ENCODE measurements at places on chromosomes 16 and 17.
A peak's percentile ranks its signal among the peaks of the same experiment; 100 is the strongest.

GRCh38 chr17:29778956-29779811 lies 150.8 kb downstream of the SSH2 start:
- DNase-seq = peak; percentile 68

DNA sequence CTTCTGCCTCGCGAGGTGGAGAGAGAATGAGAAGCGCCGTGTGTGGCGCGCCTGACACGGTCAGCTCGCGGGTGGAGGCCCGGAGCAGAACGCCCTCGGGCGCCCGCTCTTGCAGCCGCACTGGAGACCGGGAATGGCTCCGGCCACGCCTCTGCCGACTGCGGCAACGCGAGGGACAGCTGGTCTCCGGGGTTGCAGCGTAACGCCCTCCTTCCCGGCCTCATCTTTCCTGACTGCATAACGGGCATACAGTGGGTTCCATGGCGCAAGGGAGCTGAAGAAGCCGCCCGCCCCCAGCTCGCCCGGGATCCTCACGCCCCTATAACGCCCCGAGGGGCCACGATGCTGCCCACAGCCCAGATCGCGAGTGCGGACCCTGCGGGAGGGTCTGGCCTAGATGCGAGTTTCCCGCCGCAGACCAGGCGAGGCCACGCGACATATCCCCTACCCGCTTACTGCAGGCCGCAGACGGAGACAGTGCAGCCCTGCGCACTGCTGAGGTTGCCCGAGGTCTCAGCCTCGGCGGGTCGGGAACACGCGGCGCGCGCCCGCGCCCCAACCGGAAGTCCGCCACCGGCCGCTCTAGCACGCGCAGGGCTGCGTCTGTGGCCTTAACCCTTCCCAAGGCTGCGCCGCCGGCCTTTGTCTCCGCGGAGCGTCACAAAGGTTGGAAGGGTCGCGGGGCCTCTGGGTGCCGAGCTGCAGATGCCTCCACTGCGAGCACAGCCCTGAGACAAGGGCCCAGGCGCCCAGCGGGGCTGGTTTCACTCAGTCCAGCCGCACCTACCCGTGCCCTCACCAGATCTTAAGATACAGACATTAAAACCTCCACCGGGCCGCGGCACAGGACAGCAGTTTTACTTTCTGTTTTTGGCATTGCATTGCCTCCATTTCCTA lies 18.8 kb downstream of the BCL7C start:
- peak; percentile 92 for DNase-seq

DNA sequence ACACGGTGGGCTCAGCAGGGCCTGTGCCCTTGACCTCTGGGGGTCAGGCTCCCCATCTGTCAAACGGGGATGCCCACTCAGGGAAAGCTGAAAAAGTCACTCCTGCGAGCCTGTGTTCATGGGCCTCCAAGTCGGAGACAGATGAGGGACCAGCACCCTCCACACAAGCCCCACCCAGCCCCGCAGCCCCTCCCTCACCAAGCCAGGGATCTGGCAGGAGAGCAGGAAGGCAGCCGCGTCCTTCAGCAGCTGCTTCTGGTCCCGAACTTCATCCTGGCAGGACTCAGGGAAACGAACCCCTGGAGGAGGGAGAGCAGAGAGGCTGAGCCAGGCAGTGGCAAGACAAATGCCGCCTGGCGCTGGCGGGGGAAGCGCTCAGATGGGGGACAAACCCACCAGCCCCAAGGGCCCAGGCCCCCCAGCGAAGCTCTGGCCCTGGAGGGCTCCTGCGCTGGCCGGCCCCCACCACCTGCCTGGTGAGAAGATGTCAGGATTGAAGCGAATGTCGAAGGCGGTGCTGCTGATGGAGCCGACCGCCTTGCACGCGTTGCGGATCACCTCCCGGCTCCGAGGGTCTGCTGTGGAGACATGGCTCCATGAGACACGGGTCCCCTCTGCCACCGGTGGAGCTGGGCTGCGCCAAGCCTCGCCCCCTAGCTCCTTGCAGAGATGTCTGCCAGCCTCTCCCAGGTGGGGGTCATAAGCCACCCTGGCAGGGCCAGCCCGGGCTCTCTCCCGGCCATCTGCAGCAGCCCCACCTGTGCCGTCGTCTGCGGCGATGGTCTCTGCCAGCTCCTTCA lies 15.4 kb downstream of the CLUH start:
- DNase-seq = no peak

- DNase-seq = peak; percentile 96
Observed at GRCh38 chr16:972316-973002, 1.7 kb upstream of the LMF1 start.

GRCh38 chr17:62322313-62322712 lies 58.0 kb upstream of the EFCAB3 start:
- DNase-seq = no peak

- peak; percentile 75 for DNase-seq
Observed at GRCh38 chr16:51636920-51637769, 486.1 kb upstream of the SALL1 start.

GRCh38 chr16:46972429-46973206 lies 856 bp downstream of the DNAJA2 start:
- DNase-seq = no peak

GRCh38 chr17:46790216-46790615 lies 28.3 kb downstream of the WNT3 start:
- no peak for DNase-seq

DNA sequence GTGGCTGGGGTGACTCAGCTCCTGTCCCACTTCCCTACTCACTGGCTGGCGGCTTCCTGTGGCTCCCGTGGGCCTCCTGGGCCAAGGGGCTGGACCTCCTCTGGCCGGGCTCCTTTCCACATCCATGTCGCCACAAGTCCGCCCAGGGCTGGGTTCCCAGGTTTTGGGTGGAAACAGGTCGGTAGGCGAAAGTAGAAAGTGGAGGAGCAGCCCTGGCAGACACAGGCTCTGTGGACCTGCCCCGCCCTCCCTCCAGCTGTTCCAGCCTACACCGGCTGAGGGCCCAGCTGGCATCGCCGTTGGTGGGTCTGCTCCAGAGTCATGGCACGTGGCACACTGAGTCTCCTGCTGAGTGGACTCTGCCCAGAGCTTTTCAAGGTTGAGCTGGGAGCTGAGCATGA lies 28.7 kb downstream of the GSE1 start:
- no peak for DNase-seq

GRCh38 chr16:27430923-27431484 lies 29.0 kb downstream of the IL21R start:
- no peak for DNase-seq

GRCh38 chr17:29620271-29620670 lies 2.4 kb downstream of the CORO6 start:
- DNase-seq = no peak

- no peak for DNase-seq
Observed at GRCh38 chr17:12365805-12366204, 299.9 kb upstream of the MYOCD start.

DNA sequence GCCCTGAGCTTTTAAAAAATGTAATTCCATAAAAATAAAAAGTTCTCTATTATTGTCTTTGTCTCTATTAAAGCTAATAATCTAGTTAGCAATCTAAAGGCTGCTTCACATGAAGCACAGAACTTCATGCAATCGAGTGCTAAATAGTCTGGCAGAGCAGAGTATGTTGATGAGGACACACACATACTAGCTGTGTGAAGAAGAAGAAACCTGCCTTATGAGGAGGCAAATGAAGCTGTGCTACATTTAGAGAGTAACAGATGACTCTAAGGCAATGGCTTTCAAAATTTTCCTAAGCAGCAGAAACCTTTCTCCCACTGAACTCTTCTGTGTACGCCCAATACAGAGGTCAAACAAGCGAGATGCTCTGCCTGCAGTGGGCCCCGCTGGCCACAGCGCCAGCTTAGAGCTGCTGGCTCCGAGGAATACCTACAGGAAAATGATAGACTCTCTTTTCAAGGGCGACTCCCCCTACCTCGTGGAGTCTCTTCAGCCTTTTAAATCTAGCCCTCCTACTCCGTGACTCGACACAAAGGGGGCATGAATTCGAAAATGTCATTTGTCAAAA lies 39.2 kb downstream of the GNA13 start:
- DNase-seq = no peak

DNA sequence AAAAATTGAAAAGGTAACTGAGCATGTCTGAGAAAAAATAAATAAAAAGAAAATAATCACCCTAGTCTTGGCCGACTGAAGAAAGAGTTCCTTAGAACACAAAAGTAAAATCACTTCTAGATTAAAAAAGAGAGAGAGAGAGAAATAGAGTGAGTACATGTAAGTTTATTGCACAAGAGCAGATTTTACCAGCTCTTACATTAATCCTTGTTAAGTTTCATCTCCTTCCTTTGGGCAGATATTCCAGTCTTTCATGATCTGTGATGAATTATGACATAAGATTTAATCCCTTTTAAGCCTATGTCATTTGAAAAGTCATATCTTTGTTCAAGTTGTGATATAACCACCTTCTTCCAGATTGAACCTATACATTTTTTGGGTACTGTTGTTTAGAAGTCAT lies 54.8 kb downstream of the NFAT5 start:
- DNase-seq = no peak

GRCh38 chr16:56514845-56515244 lies 5.0 kb downstream of the BBS2 start:
- no peak for DNase-seq

DNA sequence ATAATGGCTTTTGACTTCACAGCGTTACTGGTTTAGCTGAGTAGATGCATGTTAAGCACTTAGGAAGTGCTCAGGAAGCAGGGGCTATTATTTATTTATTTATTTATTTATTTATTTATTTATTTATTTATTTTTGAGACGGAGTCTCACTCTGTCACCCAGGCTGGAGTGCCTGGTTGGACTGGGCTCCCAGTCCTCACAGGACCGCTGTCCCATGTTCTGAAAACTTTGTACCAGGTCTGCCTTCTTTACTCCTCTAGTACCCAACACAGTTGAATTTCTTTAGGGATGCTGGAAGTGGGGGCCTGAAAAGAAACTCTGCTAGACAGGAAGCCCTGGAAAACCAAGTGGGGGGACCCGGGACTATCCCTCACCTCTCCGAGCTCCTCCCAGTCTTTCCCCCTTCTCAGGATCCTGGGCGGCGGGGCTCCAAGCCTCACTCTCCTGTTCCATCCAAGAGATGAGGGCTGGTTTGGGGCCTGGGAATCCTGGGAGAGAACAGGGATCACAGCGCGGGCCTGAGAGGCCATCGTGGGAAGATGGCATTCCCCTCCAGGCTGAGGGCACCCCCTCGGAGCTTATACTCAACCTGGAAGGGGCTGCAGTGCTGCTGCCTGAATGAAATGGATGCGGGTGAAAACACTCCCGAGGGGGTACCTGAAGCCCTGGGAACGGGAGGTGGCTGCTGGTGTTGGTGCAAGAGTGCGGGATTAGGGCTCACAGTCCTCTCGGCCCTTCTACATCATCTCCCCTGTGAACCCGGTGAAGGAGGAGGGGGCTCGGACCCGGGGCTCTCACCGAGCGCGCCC lies 674 bp downstream of the ZNF688 start:
- no peak for DNase-seq

DNA sequence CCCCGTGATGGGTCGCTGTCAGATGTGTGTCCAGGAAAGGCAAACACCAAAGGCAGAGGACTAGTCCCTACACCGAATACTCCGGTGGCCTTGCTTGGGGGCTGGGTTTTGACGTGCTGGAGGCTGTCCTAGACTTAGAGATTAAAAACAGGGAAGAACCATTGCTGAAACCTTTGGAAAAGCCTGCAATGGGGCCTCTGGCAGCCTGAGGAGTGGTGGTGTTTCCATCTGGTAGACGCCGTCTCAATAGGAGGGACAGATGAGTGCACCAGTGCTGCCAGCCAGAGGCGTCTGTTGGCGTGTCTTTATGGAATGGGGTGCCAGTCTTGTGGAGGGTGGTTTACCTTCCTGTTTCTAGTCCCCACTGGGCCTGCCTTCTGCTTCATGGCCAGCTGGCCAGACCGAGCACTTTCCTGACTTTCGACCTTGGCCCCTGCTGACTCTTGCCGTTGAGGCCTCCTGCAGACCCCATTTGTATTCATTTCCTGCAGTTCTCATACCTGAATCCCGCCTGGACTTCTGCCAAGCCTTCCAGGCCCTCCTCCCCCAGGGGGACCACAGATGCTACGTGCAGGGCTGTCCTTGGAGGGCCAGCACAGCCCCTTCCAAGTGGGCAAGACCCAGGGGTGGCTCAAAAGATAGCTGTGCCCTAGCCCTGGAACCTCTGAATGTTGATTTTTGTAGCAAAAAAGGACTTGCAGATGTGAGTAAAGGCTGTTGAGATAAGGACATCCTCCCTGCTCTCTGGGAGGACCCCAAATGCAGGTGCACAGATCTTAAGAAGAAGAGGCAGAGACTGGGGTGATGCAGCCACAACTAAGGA lies 1.9 kb upstream of the DNASE1 start:
- no peak for DNase-seq

GRCh38 chr16:88653101-88653500 lies 2.2 kb upstream of the CYBA start:
- DNase-seq = no peak

DNA sequence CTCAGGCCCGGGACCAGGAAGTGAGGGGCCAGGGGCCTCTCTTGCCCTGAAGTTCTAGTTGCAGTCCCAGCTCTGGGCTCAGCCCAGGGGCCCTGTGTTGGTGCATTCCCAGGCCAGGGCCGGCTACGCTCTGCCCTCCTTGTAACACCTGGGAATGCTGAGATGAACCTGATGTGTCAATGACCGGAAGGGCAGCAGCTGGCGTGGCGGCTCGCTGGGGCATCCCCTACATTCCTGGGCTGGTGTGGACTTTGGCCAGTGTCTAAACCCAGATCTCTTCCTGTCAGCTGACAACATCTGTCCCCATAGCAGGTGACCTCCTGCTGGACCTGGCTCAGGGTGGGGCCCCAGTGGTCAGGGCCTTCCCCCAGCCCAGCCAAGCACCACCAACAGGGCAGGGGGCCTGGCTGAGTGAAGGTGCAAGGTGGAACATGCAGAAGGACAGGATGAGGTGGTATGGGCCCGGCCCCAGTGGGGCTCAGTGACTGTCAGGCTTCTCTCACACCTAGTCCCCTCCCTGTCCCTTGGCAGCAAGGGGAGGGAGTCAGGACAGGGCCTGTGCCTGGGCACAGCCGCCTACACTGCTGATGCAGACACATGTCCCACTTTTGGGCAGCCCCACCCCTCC lies 15.9 kb downstream of the FAM83G start:
- no peak for DNase-seq

DNA sequence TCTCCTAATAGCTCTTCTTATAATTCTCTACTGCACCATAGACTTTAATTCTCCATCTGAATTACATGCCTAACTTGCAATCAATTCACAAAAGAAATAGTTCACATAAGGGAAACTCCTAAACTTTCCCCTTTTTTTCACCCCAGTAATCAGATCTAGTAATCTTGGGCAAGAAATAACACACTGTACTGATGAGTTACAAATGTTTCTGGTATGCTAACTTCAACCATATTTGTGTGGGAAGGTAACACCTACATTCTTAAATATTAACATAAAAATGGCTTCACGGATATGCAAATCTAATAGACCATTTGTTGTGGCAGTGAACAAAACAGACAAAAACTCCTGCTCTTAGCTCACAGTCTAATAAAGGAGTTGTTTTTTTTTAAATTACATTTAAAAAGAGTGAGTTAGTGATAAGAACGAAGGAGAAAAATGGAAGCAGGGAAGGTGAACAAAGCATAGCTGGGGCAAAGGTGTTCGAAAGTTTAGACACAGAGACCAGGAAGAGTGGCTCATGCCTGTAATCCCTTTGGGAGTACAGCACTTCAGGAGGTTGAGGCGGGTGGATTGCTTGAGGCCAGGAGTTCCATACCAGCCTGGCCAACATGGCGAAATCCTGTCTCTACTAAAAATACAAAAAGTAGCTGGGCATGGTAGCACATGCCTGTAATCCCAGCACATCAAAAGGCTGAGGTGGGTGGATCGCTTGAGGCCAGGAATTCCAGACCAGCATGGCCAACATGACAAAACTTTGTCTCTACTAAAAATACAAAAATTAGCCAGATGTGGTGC lies 34.8 kb downstream of the CMTM3 start:
- DNase-seq = no peak

- peak; percentile 91 for DNase-seq
Observed at GRCh38 chr16:84406006-84406963, 37.9 kb downstream of the ATP2C2 start.

All from putamen (tissue), 1 donor.